ENCODE measurements at places on chromosomes 2 and 18.

DNA sequence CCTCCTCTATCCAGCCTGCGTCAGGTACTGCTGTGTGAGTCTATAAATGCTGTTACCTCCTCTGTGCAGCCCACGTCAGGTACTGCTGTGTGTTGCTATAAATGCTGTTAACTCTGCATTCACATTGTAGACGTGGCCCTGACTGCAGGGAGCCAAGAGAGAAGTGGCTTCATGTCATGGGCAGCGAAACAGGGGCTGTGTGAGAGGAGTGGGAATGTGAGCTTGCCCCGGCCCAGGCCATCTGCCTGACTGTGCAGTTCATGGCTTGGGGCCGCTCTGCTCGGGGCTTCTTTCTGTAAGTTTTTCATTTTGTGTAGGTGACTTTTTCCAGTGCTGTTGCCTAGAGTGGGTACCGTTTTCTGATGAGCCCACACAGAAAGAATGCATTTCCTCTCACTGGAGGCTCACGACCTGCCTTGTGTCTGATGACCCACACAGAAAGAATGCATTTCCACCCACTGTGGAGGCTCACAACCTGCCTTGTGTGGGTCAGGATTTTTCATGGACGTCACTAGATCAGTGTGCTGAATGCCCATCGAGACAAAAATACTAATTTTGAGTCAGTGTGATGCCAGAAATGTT, 104.5 kb downstream of the SNTG2 start:
- no peak for DNase-seq

DNA sequence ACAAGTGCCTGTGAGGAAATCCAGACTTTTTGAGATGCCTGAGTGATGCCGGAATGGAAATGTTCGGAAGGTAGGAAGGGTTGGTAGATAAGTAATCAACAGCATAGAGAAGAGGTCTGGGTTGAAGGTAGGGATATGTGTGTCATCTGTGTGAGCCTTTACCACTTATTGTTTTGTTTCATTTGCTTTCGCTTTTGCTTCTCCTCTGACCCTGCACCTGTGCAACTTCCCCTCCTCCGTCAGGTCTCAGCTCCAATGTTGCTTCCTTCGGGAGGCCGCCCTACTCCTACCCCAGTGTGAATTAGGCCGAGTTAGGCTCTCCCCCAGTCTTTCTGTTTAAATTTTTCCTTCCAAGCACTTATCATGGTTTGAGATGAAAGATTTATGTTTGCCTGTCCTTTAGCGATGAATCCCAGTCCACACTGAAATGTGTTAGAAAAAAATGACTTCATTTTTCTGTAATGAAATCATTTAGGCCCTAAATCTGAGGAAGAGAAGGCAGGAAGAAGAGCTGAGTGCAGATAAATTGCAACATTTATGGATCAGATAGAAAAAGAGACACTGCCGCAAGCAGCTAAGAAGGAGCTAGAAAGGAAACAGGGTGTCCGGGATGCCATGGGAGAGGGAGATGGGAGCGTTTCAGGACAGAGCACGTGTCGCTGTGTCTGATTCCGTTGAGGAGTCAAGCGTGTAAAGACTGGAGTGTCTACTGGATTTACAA, 139.6 kb upstream of the PELI1 start:
- DNase-seq: no peak

GRCh38 chr2:218806346-218806978, 24.5 kb downstream of the CYP27A1 start:
- DNase-seq: no peak

DNA sequence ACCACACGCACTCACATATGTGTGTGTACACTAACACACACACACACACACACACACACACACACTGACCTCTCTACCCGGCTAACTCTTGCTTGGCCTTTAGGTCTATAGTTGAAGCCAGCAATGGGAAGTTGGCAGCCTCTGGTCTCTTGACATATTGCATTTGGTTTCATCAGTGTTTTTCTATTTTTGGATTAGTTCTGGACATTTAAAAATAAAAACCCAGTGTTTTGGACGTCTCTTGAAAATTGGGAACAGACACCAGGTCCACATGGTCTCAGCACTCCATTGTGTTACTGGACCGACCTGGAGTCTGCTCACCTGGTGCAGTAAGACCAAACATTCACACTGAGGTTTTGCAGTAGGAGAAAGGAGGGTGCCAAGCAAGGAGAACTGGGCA, 50.4 kb upstream of the AFF3 start:
- DNase-seq: no peak

GRCh38 chr2:239727182-239727775, 297.9 kb downstream of the NDUFA10 start:
- DNase-seq: no peak

- DNase-seq: no peak
Measured at GRCh38 chr18:35029770-35030169, 11.4 kb upstream of the MAPRE2 start.

- DNase-seq: no peak
Measured at GRCh38 chr2:175282300-175282699, 100.8 kb upstream of the ATP5MC3 start.

DNA sequence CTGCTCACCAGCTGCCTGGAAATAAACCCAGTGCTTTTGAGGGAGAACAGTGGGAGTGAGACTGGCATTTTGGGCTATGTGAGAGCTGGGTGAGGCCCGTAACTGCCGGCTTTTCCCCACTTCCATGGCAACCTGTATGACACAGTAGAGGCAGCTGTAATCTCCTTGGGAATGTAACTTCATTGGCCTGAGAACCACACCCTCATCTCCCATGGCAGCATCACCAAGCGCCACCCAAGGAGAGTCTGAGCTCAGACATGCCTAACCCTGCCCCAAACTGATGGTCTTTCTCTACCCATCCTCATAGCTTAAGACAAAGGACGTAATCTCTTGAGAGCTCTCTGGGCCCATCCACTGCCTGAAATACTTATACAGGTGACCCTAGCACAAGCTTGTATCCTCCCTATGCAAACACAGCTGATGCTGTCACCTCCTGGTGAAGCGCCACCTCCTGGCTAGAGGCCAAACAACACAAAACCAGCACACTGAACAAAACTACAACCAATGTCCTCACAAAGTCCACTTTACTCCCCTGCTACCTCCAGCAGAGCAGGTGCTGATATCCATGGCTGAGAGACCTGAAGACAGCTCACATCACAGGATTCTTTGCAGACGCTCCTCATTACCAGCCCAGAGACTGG, 763.4 kb upstream of the NRXN1 start:
- DNase-seq: no peak

- no peak for DNase-seq
Measured at GRCh38 chr2:128809259-128809636, 490.6 kb upstream of the HS6ST1 start.

DNA sequence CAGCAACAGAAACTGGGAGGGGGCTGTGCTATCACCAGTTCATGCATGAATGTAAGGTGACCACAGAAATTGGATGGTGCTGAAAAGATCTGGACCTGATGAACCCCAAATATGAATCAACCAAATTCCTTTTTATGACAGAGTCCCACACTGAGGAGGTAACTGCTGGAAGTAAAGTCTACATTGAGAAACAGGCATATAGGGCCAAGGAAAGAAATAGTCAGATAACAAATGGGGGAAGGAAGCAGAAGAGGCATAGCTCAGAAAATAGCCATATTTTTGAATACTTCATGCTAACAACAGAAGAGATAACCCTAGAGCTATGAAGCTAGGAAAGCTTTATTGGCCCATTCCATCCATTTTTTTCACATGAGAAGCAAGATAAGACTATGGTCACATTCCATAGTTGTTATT, 25.8 kb downstream of the ZC3H6 start:
- no peak for DNase-seq

- DNase-seq: no peak
Measured at GRCh38 chr2:100742277-100743254, 77.4 kb upstream of the NPAS2 start.

DNA sequence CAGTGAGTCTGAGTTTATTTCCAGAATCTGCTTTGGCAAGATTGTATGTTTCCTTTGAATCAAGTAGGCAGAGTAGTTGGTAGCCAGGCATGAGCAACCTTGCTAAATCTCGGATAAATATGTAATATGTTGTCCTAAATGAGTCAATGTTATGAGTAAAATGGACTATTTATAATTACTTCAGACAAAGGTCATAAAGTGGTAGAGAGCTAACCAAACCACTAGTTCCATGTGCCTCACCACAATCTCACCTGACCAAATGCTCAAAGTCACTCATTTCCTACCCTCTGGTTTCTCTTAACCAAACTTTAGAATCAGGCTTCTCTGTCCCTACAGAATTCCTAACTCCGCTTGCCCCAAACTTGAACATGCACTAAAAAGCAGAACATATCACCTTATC, 261.2 kb upstream of the FSIP2 start:
- DNase-seq: no peak

DNA sequence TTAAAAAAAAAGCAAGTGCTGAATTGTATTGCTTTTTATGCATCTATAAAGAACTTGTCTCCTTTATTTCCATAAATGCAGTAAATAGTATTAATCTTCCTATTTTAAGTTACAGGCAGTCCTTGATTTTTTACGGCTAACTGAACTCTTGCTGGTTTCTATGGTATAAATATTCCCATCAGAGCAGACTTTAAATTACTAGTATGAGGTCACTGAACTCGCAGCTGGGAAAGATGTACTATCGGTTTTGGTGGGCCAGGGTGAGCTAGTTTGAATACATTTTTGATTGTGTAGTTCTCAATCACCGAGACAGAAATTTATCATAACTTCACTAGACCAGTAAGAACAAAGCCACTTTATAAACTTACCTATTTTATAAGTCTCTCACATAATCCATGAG, 20.9 kb upstream of the KDSR start:
- no peak for DNase-seq

- no peak for DNase-seq
Measured at GRCh38 chr2:224211181-224211480, 172.0 kb upstream of the SERPINE2 start.

- no peak for DNase-seq
Measured at GRCh38 chr2:138948070-138948539, 167.9 kb upstream of the NXPH2 start.

DNA sequence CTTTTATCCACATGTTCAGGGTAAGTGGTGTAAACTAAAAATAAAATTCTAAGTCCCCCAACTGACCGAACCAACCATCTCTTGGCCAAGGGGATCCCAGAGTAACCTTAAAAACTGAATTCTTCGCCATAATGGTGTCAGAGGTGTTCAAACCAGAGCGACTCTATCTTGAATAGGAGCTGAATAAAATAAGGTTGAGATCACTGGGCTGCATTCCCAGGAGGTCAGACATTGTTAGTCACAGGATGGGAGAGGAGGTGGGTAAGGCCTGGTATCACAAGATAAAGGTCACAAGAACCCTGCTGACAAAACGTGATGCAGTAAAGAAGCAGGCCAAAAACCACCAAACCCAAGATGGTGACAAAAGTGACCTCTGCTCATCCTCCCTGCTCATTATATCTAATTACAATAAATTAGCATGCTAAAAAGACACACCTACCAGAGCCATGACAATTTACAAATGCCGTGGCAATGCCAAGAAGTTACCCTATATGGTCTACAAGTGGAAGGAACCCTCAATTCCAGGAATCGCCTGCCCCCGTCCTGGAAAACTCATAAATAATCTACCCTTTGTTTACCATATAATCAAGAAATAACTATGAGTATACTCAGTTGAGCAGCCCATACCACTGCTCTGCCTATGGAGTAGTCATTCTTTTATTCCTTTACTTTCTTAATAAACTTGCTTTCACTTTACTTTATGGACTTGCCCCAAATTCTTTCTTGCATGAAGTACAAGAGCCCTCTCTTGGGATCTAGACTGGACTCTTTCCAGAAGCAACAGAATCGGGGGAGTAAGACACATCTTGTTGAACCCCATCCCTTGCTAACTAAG, 302.4 kb downstream of the STK39 start:
- no peak for DNase-seq

DNA sequence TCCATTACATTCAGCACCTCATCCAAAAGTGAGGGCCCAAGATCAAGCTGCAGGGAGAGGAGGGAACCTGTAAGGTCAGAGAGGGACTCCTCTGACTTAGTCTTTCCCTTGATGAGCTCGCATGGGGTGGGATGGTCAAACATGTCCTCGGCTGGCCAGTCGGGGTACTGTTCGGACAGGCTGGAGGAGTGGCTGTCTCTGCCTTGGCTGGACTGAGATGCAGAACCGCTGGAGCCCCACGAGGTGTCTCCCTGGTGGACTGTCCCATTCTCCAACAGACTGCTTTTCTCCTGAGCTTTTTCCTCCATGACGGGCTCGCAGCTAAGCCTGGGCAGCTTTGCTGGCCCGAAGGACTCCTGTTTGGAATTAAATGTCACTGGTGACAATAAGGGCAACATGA, 25.6 kb downstream of the CDC42EP3 start:
- no peak for DNase-seq
